Retinal pigment epithelial cell (primary cell): ENCODE measurements at places on chromosomes 4 and X.

DNA sequence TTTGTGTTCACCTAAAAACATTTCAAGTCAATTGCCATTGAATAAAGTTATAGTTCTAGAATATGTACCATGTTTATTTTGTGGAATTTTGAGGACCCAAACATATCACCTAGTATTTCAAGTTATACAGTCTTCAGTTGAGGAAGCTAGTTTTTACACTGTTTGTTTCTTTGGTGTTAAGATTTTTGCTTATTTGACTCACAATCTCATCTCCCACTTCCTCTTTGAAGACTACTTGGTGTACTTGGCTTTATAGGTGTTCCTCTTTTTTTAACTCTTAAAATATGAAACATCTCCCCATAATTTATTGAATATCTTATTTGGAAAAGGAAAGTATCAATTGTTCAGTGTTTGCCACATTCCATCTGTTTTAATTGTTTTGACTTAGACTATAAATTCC, 675.4 kb downstream of the RAPGEF2 start:
- DNase-seq, result no peak

GRCh38 chr4:70895405-70895804, 6.8 kb upstream of the MOB1B start:
- peak; percentile 88 for DNase-seq

DNA sequence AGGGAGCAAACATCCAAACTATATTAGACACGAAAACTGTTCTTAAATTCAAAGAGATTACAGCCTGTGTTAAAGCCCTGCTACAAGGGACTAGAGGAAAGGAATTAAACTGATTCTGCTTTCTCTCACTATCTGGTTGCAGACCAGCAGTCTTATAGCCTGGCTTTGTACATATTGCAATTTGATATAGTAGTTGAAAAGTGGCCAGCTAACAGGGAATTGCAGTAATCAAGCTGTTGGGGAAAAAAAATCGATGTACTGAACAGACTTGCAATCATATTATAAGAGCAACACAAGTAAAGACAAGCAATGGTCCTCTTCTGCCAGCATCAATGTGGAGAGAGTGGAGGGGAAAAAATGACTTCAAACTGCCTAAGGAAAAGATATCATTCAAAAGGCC, 364.4 kb upstream of the EPHA5 start:
- DNase-seq, result no peak

- DNase-seq, result no peak
Observed at GRCh38 chrX:16076834-16077233, 46.5 kb upstream of the GRPR start.

GRCh38 chr4:112377171-112377570, 80.0 kb downstream of the ALPK1 start:
- no peak for DNase-seq

DNA sequence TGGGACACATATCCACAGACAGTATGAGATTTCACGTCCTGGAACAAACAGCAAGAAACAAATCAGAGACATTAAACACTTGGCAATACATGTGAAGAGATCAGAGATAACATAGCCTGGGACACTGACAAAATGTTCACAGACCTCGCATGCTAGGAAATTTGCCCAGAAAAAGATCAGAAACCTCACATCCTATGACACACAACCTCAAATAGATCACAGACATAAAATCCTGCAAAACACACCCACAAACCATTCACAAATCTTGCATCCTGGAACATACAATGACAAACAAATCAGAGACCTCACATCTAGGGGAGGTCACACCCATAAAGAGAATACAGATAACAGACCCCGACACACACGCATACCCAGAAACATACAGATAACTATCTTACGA, 18.0 kb downstream of the SUV39H1 start:
- DNase-seq, result no peak

GRCh38 chrX:104660092-104660491, 94.1 kb downstream of the IL1RAPL2 start:
- no peak for DNase-seq

DNA sequence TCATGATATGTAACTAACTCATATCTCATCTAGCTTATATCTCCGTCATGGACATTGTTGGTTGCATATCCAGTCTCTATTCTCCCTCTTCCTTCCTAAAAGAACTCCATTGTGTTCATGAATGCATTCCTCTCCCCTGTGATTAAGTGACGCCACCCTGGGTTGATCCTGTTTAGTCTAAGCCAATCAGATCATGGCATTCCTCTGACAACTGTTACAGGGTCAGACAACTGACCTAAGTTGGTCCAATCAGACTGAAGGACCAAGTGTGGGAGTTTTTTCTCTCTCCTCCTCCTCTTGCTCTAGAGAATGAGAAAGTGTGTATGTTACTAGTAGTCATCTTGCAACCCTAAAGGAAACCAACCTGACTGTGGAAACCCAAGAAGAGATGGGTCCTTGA, 3.6 kb downstream of the APOO start:
- no peak for DNase-seq

- DNase-seq, result no peak
Observed at GRCh38 chr4:108146819-108147218, 21.9 kb downstream of the LEF1 start.

GRCh38 chr4:22515888-22516541, at the start of gene ADGRA3:
ADGRA3 (minus strand) TSS chr4:22516066; CDS start chr4:22515784, 282 bp downstream.
- DNase-seq, result no peak

DNA sequence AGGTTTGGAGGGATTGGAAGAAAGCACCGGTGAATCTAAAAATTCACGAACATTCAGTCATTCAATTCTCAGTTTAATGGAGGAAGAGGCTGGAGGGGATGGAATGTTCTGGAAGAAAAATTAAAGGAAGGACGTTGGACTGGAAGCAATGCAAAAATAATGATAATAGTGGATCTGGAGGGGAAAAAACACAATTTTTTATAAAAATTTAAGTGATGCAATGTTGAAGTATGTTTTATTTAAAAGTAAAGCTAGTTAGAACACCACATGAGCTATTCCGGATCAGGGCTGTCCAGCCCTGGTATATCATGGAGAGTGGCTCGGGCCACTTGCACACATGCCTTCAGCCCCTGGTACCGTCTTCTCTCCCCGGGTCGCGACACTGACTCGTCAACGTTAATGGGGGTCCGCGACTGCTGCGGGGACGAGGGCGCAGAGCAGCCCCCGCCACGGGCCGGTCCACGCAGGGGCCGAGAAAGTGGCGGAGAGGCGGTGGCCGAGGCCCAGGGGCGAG, 204.6 kb downstream of the TENM3 start:
- DNase-seq, result no peak

GRCh38 chr4:31748382-31748781, 1028.2 kb downstream of the PCDH7 start:
- DNase-seq, result no peak

GRCh38 chr4:14888790-14889572, 113.3 kb upstream of the CPEB2 start:
- DNase-seq, result peak; percentile 68

- no peak for DNase-seq
Observed at GRCh38 chr4:22031423-22031822, 82.9 kb upstream of the KCNIP4 start.

- no peak for DNase-seq
Observed at GRCh38 chr4:80732010-80732409, 298.5 kb upstream of the BMP3 start.

DNA sequence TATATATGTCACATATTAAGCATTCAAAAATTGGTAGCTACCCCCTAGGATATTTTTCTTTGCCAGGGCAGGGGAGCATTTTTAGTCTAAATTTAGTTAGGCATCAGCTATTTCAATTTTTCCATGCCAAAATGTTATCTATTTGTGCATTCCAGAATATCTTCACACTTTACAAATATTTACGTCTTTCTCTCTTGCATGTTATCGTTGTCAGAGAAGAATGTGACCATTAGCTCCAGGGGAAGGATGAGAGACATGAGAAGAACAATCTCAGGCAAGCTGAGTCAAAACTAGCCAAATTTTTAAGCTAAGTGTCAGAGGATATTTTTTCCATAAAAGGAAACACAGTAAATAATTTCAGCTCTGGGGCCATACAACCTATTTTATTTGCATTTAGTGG, 885.0 kb upstream of the EPHA5 start:
- DNase-seq, result no peak

- no peak for DNase-seq
Observed at GRCh38 chr4:79563219-79563618, 155.2 kb upstream of the GK2 start.

- no peak for DNase-seq
Observed at GRCh38 chr4:135325264-135325663, 1123.7 kb upstream of the PABPC4L start.

DNA sequence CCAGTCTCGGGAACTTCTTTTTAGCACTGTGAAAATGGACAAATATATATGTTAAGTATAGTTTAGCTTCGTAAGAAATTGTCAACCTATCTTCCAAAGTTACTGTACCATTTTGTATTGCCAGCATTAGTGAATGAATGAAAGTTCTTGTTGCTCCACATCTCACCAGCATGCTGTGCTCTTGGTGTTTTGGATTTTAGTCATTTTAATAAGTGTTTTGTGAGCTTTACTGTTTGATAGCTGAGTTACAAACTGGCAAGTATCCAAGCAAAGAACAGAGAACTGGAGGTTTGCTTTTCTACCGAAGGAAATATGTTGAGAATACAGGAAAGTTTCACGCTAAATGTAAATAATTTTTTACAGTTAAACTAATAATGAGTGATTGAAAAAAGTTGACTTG, 33.0 kb downstream of the SNCA start:
- peak; percentile 40 for DNase-seq

GRCh38 chr4:2080429-2081300, 21.5 kb downstream of the NAT8L start:
- no peak for DNase-seq

- DNase-seq, result peak; percentile 65
Observed at GRCh38 chr4:74044677-74045076, 6.2 kb upstream of the CXCL3 start.

GRCh38 chr4:183177001-183177400, 77.9 kb downstream of the WWC2 start:
- DNase-seq, result no peak

- DNase-seq, result no peak
Observed at GRCh38 chr4:55571806-55572205, 20.2 kb downstream of the PDCL2 start.

- DNase-seq, result no peak
Observed at GRCh38 chr4:149322203-149322602, 493.4 kb downstream of the IQCM start.

DNA sequence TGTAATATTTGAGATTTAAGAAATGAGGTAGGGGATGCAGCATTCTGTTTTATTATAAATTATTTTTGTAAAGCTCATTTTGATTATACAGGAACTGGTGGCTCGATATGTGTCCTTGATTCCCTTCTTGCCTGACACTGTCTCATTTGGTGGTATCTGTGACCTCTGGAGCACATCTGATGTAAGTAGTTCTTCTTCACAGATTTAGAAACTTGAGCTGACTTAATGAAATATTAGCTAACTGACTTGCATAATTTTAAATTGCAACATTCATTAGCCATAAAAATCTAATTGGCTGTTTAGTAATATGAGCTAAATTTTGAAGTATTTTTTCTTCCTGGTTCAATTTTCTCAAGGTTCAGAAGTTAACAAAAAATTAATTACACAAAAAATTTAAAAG, 69.1 kb downstream of the FBXL5 start:
- DNase-seq, result no peak

DNA sequence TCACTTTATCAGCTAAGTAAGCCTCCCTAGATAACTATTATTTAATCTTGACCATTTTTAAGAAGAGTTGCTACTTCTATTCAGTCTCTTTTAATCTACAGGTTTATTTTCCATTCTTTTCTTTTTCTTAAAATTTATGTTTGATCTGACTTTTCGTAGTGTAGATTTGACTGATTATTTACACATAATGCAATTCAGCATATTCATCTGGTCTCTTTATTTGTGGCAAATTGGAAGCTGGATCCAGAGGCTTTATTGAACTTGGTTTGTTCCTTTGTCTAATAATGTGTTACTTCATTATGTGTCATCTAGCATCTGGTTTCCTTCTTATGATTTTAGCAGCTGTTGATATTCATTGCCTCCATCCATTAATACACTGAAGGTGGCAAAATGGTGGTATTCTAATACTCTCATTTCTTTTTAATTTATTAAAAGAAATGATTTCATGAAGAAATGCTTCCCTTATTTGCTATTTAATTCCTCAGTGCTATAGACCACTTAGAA, 113.0 kb downstream of the FBXW7 start:
- DNase-seq, result no peak

GRCh38 chrX:123899701-123900100, 39.8 kb downstream of the XIAP start:
- no peak for DNase-seq

- DNase-seq, result no peak
Observed at GRCh38 chr4:8205241-8205707, 6.2 kb downstream of the SH3TC1 start.

- DNase-seq, result no peak
Observed at GRCh38 chr4:168509786-168510185, 12.9 kb downstream of the PALLD start.

DNA sequence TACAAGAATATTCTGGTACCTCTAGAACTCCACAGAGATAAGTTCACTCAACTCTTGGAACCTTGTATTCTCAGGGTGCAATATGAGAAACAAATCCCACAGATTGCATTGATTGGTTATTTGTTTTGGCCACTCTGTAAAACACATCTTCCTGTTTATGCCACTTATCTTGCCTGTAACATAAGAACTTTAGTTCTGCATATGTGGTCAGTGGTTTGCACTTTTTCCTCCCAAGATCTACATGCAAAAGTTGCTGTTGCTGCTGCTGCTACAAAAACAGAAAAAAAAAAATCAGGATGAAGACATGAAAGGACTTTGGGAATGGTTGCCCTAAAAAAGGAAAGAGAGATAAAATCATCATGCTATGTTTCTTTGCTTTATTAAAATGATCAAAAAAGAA, 9.6 kb downstream of the ODAPH start:
- DNase-seq, result no peak
